ENCODE measurements at places on chromosomes 13 and 19.

GRCh38 chr13:51623473-51623872 lies 39.2 kb downstream of the WDFY2 start:
- no peak for DNase-seq

- DNase-seq: no peak
Observed at GRCh38 chr13:35808846-35809245, 322.3 kb downstream of the DCLK1 start.

DNA sequence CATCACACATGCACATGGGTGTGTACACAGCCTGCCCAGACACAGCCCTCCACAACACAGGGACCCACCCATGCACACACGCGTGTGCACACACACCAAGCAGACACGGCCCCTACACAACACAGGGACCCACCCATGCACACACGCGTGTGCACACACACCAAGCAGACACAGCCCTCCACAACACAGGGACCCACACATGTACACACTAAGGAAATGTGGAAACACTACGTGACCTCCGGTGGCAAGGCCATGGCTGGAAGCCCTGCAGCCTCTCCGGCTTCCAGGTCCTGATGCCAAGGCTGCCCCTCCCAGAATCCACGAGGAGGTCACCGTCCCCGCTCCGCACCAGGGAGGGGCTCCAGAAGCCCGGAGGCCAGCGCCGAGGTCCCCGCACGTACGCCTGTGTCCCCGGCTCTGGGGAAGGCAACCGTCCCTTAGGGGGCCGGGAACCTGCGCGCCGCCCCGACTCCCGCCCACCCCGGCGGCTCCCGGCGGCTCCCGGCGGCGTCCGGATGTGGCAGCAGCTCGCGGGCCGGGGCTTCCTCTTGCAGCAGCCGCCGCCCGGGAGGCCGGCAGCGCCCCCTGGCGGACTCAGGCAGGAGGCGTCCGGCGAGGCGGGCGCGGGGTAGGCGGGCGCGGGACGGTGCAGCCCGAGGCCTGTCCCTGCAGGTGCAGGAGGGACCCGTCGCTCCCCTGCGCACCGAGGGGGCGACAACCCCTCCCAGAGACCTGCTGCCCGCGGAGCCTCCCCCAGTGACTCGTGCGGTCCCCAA lies 29.8 kb upstream of the GRTP1 start:
- DNase-seq: peak; percentile 65

GRCh38 chr13:78198419-78198818 lies 279.8 kb upstream of the EDNRB start:
- no peak for DNase-seq

DNA sequence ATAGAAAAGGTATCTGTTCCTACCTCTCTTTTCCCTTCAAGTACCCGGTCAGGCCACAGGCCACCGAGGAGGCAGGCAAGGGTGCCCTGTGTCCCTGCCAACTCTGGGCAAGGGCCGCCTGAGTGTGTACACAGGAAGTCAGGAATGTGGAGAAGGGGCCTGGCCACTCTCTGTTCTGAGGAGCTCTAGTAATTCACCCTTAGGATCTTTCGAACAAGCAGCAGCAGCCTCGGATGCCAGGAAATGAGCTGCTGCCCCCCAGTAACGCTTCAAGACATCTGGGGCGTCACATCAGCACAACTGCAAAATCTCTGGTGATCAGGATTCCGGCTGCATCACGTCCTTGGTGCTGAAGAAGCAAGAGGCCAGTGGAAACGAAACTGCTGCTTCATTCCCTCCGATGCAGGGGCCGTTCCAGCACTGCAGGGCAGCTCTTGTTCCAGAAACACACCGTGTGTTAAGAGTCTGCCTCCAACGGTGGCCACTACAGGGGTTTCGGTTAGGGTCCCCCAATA lies 2.0 kb downstream of the RAB20 start:
- peak; percentile 32 for DNase-seq
